Neural crest cell (in vitro differentiated cells): ENCODE measurements at places on chromosomes 13 and 19. TPM values are rescaled to one million over a fixed set of nuclear protein-coding genes. Genes with fewer than 3 reads are reported as not detected.

DNA sequence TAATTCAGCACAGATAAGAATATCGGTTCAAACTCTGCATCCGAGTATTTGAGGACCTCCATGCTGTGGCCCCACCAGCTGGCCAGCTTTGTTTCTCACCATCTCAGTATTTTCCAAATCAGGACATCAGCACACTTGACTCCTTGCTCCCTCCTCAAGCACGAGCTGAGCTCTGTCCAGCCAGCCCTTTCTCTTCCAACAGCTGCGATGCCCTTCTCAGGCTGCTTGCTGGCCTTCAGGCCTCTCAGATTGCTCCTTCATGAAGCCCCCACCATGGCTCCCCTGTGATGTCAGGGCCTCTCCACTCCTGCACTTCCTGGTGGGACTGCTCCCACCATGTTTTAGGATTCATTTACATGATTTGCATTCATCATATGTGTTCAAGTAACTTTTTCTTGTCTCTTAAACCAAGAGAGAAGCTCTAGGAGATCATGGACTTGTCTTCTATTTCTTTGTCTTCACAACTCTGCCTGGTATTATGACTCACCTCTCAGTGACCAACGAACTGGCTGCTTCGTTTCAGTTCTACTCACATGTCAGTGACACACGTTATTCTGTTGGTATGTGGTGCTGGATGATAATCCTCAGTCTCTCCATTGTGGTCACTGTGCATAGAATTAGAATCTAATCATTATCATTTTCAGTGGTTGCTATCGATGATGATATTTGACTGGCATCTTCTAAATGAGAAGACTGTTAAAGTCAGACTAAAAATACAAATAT, 471.7 kb downstream of the EFNB2 start:
- DNase-seq = no peak
- no peaks in the 10 kb centered on the region for H3K27me3 ChIP-seq
- H3K4me3 ChIP-seq = no peak overlapping the region
- no peaks in the 10 kb centered on the region for H3K36me3 ChIP-seq
- H3K4me1 ChIP-seq = peaks cover 4% of the 10 kb centered on the region

DNA sequence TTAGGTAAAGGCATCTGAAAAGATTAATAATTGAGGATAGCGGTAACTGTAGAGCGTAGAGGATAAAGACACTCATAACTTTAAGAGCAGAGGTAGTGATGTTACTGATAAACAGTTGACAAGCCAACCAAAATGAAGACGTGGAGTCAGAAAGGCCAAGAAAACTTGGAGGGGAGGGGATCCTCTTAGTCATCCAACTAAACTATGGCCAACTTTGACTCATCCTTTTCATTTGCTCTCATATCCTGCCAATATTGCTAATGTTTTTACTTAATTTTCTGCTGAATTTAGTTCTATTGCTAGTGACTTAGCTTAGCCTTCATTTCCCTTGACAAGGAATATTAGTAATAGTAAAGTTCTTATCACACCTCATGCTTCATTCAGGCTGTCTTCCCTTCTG, 13.4 kb downstream of the ITGBL1 start:
- no peak overlapping the region for H3K27ac ChIP-seq
- no peaks in the 10 kb centered on the region for H3K4me1 ChIP-seq
- no peaks in the 10 kb centered on the region for H3K27me3 ChIP-seq
- no peak overlapping the region for H3K4me3 ChIP-seq
- H3K36me3 ChIP-seq = no peaks in the 10 kb centered on the region
- DNase-seq = no peak

DNA sequence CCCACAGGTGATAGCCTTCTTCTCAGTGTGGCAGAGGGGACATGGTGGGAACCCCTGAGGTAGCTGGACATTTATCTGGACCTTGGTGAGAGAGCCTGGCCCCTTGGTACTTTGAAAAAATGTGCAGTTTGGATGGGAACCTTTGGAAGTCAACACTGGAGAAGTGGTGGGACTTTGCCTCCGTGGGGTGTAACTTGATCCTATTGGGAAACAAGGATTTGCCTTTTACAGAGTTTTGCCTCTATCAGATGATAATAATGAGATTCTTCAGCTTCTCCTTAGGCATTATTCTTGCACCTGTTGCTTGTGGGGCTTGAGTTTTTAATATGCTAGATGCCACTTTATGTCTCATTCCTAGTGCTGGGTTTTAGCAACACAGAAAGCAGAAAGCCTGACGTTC, 99.0 kb downstream of the ERCC5 start:
- no peaks in the 10 kb centered on the region for H3K27me3 ChIP-seq
- no peak for DNase-seq
- peaks cover 11% of the 10 kb centered on the region for H3K4me1 ChIP-seq
- H3K4me3 ChIP-seq = no peak overlapping the region
- H3K36me3 ChIP-seq = no peaks in the 10 kb centered on the region

DNA sequence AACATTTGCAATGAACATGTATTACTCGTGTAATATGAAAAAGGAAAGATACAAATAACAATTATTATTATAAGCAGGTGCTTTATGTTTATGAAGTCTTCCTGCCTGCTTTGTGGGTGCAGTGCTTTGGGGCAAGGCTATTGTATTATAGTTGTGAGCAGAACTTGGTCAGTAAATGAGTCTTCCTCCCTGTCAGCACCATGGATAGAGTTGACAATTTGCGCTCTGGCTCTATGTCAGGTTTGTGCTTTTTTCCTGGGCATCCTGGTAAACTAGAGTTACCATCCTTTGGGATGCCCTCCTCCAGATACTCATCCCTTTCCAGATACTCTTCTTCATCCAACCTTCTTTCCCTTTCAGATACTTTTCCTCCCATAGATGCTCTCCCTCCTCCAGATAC, 19.6 kb downstream of the ERICH6B start:
- DNase-seq = no peak
- H3K36me3 ChIP-seq = no peaks in the 10 kb centered on the region
- peaks cover 19% of the 10 kb centered on the region for H3K27me3 ChIP-seq
- H3K27ac ChIP-seq = no peak overlapping the region
- peaks cover 5% of the 10 kb centered on the region for H3K4me1 ChIP-seq

DNA sequence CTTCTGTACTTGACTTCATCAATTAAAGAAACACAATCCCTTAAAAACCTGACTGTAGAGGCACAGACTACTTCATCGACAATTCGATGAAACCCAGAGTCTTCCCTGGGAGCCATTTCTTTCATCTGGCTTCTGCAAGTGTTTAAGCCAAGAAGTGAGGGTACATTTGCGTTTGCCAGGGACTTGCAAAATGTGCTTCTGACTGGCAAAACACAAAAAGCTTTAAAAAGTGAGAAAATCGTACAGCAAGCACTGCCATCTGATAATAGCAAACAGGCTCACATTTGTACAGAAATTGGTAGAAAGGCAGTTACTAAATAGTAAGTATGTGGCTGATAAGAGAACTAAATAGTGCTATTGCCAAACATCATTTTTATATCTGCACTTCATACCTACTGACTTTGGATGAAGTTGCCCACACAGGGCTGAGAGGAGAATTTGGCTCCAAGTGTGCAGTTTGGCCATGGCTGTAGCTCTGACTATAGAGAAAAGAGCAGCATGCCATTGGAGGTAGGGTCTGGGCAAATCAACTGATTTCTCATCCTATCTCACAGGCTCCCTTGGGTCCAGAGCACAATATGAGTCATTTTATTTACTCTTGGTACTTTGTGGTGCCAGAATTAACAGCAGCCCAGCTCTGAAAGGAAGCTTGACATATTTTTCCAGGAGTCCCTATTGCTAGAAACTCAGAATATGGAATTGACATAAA, 358.1 kb downstream of the OXGR1 start:
- no peak for DNase-seq
- no peak overlapping the region for H3K27ac ChIP-seq
- H3K4me1 ChIP-seq = no peaks in the 10 kb centered on the region
- no peaks in the 10 kb centered on the region for H3K36me3 ChIP-seq
- no peaks in the 10 kb centered on the region for H3K27me3 ChIP-seq

DNA sequence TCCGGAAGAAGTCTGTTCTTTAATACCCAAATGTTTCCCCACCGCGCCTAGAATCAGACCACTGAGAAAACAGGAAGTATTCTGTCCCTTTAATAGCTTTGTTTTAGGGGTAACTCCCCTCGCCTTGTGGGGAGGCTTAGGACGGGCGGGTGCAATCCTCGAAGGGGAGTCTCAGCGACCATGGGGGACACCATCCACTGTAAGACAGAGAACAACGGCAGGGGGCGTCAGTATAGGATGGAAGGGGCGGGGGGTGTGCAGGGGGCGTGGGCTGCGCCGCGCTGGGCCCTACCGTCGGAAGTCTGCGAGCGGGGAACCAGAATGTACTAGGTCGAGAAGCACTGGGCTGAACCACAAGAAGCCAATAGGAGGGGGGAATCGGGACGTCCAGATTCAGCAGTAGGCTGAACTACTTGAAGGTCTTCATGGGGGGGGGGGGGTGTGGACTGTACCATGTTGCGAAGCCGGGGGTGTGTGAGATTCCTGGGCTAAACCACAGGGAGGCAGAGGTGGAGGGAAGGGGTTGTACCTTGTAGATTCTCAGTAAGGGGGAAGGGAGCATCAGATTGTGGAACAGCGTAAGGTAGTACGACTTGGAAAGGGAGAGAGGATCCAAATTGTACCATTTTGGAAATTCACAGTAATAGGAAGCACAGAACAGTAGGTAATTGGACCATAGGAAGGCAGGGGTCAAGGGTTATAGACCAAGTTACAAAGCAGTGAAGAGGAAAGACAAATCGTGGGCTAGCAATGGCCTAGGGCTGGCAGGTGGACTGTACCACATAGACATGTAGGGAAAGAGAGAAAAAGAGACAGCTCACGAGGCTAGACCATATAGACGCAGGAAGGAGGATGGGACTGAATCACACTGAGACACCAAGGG, 1.0 kb upstream of the DBP start:
- H3K4me1 ChIP-seq = peaks cover 31% of the 10 kb centered on the region
- H3K4me3 ChIP-seq = peak overlapping the region; percentile 85
- peaks cover 55% of the 10 kb centered on the region for H3K27me3 ChIP-seq
- DNase-seq = peak; percentile 59
- peak overlapping the region; percentile 93 for H3K27ac ChIP-seq

DNA sequence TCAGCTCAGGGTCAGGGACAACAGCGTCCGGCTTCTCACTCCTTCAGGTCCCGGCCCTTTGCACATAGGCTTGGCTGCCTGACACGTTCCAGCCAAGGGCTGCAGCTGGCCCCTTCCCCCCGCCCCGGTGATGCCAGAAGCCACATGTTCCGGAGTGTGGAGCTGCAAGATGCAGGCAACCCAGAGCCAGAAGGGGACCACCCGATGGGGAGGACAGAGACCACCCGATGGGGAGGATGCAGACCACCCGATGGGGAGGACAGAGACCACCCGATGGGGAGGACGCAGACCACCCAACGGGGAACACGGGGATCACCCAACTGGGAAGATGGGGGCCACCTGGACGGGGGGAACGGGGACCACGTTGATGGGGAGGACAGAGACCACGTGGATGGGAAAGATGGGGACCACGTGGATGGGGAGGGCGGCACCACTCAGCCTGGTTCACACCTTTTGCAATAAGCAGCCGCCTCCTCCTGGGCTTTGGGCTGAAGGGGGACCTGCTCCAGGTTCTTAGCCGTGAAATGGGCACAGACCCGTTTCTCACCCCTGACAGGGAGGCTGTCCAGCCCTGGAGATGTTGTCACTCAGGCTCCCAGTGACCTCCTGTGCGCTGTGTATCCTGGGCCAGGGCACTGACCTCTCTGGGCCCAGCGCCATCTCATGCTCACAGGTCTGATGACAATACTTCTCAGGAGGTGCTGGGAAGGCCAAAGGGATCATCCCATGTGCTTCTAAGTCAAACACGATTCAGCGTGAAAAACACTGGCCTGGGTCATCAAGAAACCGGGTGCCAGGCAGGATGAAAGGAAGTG, 34.5 kb downstream of the C13orf46 start:
- peaks cover 45% of the 10 kb centered on the region for H3K4me1 ChIP-seq
- H3K27ac ChIP-seq = no peak overlapping the region
- DNase-seq = no peak
- H3K4me3 ChIP-seq = no peak overlapping the region
- no peaks in the 10 kb centered on the region for H3K27me3 ChIP-seq

GRCh38 chr19:32869966-32870573, 503 bp upstream of the SLC7A9 start:
- H3K4me1 ChIP-seq = no peaks in the 10 kb centered on the region
- no peak overlapping the region for H3K4me3 ChIP-seq
- H3K27ac ChIP-seq = no peak overlapping the region
- H3K36me3 ChIP-seq = no peaks in the 10 kb centered on the region

- no peaks in the 10 kb centered on the region for H3K36me3 ChIP-seq
- DNase-seq = no peak
- no peaks in the 10 kb centered on the region for H3K4me1 ChIP-seq
These were observed 54.4 kb upstream of the RGCC start for GRCh38 chr13:41402691-41403511.

DNA sequence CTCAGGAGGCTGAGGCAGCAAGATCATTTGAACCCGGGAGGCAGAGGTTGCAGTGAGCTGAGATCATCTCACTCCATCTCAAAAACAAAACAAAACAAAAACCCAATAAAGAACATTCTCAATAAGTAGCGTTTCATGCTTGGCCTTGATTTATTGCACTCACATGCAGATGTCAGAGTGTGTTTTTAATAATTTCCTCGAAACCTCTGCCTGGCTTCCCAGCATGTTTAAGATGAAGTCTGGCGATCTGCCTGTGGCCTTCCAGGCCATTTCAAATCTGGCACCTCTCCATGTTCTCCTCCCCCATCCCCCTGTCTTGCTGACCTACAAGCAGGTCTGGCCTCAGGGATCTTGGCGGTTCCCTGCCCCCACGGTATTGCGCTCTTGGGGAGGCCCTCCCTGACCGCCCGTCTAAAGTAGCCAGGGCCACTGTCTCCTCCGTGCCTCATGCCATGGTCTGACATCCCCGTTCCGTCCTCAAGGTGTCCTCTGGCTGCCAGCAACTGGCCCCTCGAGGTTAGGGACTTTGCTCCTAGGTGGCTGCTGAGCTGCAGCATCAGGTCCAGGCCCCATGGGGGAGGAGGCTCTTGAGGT, 1.6 kb downstream of the WDR88 start:
- H3K36me3 ChIP-seq = no peaks in the 10 kb centered on the region
- H3K4me3 ChIP-seq = no peak overlapping the region
- H3K27me3 ChIP-seq = peaks cover 10% of the 10 kb centered on the region
- DNase-seq = no peak
- no peaks in the 10 kb centered on the region for H3K4me1 ChIP-seq
- no peak overlapping the region for H3K27ac ChIP-seq

DNA sequence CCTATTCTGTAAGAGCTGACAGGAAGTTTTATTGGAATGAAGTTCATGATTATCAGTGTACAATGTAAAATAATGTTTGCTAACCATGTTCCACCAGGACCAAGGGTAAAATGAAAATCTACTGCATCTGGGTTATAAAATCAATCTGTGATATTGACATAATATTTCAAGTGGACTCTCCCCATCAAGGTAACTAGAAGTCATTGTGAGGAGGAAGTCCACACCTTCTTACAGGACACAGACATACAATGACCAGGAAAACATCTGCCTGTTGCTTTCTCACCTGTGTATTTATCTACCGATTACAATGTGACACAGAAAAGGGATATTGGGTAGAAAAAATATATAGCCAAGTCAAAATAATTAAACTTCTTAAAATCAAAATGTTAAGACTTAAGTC, 140.7 kb upstream of the RFC3 start:
- DNase-seq = no peak
- H3K27ac ChIP-seq = no peak overlapping the region
- H3K27me3 ChIP-seq = no peaks in the 10 kb centered on the region
- H3K36me3 ChIP-seq = peaks cover 4% of the 10 kb centered on the region

Gene SLC10A2
- 0.07 and 0.09 TPM in 2 replicates for total RNA-seq

Gene CLDND2
- 0.84 and 1.1 TPM in 2 replicates for total RNA-seq

Gene ZNF581
- total RNA-seq = 40.8 and 41.9 TPM in 2 replicates

Gene BRD4
- 152 and 158 TPM in 2 replicates for total RNA-seq

Gene ZNF225
- total RNA-seq = 6.9 and 7.8 TPM in 2 replicates

Gene DCLK1
- 20.0 and 22.4 TPM in 2 replicates for total RNA-seq

Gene TMEM255B
- total RNA-seq = 2.4 and 2.5 TPM in 2 replicates

Gene ATP1A3
- 22.9 and 23.2 TPM in 2 replicates for total RNA-seq

Gene CNOT3
- 87.6 and 95.5 TPM in 2 replicates for total RNA-seq

Gene KLK3
- total RNA-seq = not detected in 2 replicates

Gene STRN4
- 128 and 138 TPM in 2 replicates for total RNA-seq

Gene ZNF492
- not detected in 2 replicates for total RNA-seq
